ENCODE measurements at places on chromosomes 12 and 14. TPM values are rescaled to one million over a fixed set of nuclear protein-coding genes. Genes with fewer than 3 reads are reported as not detected.

The HOXC6 gene
- total RNA-seq, result not detected

The NGB gene
- total RNA-seq, result not detected

The ACSS3 gene
- 33.6 TPM for total RNA-seq

The ZDHHC22 gene
- not detected for total RNA-seq

The PRH2 gene
- total RNA-seq, result not detected

The BMP4 gene
- total RNA-seq, result 8.6 TPM

The CBLN3 gene
- 4.5 TPM for total RNA-seq

The TMEM229B gene
- 1.2 TPM for total RNA-seq

The STK38L gene
- 24.6 TPM for total RNA-seq

The ESPL1 gene
- 7.8 TPM for total RNA-seq

The CLEC1B gene
- total RNA-seq, result not detected

The TTC6 gene
- not detected for total RNA-seq

The MMP19 gene
- total RNA-seq, result 6.7 TPM

The DPPA3 gene
- not detected for total RNA-seq

The PTHLH gene
- 6.0 TPM for total RNA-seq

The BCL7A gene
- total RNA-seq, result 19.6 TPM

The PIANP gene
- total RNA-seq, result 0.13 TPM

The TEX52 gene
- total RNA-seq, result not detected

The DEPDC4 gene
- 0.75 TPM for total RNA-seq

The ITGB7 gene
- total RNA-seq, result 1.5 TPM

The FAIM2 gene
- 0.81 TPM for total RNA-seq

The JAG2 gene
- 2.1 TPM for total RNA-seq

The SPX gene
- total RNA-seq, result 0.25 TPM

The RAB3IP gene
- total RNA-seq, result 2.1 TPM

The KLRC2 gene
- not detected for total RNA-seq

The AMN gene
- total RNA-seq, result not detected

The PLEKHD1 gene
- not detected for total RNA-seq

The ASB2 gene
- 0.40 TPM for total RNA-seq

The TAC3 gene
- total RNA-seq, result not detected

The AHNAK2 gene
- total RNA-seq, result 36.7 TPM

The CAPZA3 gene
- not detected for total RNA-seq

The MYF6 gene
- total RNA-seq, result not detected

The CCDC184 gene
- total RNA-seq, result 0.53 TPM

The ANKRD52 gene
- total RNA-seq, result 16.8 TPM

The CIROP gene
- 0.06 TPM for total RNA-seq

The C14orf132 gene
- total RNA-seq, result 8.2 TPM

The COX8C gene
- not detected for total RNA-seq

The CLEC7A gene
- not detected for total RNA-seq

The ATG14 gene
- 9.5 TPM for total RNA-seq

The ANKRD33 gene
- total RNA-seq, result 0.06 TPM

The RAPGEF3 gene
- total RNA-seq, result 7.9 TPM

Measured in aortic smooth muscle cell (primary cell).